ENCODE measurements at places on chromosomes 12 and 14. TPM values are rescaled to one million over a fixed set of nuclear protein-coding genes. Genes with fewer than 3 reads are reported as not detected.
A peak's percentile ranks its signal among the peaks of the same experiment; 100 is the strongest.

RDH12 gene
- total RNA-seq, result not detected

- DNase-seq, result peak; percentile 41
Measured at GRCh38 chr14:91261115-91261514, 16.6 kb upstream of the GPR68 start.

- DNase-seq, result no peak
Measured at GRCh38 chr12:64160021-64160710, 61.9 kb downstream of the KICS2 start.

GRCh38 chr14:99179946-99180345 lies 92.1 kb downstream of the BCL11B start:
- DNase-seq, result no peak

GRCh38 chr12:75953312-75953906 lies 78.2 kb downstream of the PHLDA1 start:
- no peak for DNase-seq

NFATC4 gene
- total RNA-seq, result not detected

DNA sequence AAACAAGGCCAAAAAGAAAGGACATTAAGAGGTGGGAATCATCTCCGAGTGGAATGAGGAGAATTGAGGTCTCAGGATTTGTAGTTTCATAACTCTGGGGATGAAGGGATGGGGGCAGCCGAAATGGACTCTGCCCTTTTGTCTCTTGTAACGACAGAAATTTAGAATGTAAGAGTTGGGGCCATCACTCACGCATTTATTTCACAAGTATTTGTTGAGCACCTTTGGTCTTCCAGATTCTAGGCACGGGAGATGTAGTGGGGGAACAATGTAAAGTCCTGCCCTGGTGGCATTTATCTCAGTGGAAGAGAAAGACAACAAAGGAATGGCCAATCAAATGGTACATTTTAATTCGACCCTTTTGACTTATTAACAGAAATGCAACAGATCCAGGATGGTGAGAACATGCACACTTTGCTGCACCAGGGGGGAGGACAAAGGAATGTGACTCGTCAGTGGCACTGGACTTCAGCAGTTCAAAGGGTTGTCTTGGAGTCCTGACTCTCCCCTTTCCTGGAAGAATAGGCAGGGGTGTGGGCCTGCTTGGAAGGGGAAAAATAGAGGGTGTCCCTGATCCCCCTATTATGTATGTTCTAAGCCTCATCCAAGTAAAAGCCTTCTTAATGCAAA lies 102.0 kb downstream of the TMEM30B start:
- no peak for DNase-seq

DNA sequence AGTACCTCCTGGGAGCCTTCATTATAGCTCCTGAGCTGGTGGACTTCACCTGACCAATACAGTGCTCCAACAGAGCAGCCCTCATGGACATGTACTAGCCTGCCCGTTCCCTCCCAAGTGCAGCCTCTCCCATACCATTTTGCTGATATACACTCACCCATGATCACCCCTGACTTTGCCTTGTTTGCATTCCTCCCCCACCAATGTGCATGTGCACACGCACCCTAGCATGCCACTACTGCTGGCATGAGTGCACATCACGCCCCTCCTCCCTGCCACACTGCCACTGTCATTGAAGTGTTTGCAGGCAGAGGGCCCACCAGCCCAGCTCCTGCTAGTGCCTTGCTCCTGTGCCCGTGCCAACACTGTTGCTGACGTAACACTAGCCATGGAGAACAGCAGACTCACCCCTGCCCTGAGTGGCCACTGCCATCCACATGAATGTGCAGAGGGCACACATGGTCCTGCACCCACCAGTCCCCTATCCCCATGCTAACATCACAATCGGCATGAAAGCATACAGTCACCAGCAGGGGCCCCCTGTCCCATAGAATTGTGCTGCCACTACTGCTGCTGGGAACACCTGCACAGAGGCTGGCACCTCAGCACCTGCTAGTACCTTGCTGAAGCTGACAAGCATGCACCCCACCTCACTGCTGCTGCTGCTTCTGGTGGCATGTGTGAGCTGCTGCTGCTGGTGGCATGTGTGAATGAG lies 110.3 kb downstream of the SINHCAF start:
- no peak for DNase-seq

- no peak for DNase-seq
Measured at GRCh38 chr14:104356738-104357688, 218.6 kb downstream of the KIF26A start.

BMAL2 gene
- 59.6 TPM for total RNA-seq

DNA sequence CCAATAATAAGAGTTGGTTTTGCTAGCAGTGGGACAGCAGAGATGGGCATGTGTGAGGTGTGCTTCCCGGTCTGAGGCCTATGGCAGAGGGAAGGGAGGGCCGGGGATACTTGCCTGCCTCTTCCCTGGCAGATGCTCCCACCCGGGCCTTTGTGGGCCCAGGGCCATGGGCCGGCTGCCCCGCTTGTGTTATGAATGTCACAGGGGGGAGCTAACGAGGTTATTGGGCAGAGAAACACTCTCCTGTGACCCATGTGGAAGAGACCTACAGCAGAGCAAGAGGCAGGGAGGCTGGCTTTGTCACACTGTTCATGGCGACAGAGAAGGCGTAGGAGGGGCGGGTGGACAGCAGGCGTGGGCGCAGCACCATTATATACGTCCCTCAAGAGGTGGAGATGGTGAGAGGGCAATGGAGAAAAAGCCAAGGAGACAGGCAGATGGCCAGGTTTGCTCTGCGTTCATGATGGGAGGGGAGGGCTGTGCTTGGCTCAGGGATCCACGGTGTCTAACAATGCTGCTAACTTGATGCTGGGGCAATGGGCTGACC lies 13.3 kb downstream of the CCND2 start:
- no peak for DNase-seq

DNA sequence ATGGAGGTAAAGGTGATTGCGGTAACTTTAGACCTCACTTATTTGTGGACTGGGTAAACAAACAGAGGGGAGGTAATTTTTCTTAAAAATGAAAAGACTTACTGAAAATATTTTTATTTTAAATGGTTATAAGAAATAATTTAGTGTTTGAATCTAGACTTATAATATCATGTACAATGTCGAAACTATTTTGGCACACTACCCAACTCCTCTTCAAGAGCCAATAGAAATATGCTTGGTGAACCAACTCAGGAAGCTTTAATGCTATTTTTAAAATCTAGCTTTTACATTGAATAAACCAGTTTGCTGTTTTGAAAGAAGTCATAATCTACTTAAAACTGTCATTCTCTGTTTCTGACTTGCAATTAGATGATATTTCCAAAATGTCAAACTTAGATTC lies 175.8 kb upstream of the NPAS3 start:
- no peak for DNase-seq

DNA sequence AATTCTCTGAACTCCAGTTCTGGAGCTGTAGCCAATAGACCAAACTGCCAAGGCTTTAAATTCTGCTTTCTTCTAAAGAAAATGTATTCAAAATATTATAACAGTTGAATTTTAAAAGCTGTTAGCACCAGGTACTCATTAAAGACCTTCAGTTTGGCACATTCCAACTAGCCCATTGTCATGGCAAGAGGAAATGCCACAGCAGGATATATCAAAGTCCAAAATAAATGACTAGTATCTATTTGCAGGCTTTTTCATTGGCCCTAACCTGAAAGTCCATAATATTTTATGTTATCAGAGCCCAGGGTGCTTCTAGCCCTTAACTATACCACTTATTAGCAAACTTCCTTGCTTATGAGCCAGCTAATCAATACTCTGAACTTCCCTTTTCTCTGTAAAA lies 3.1 kb upstream of the RIC8B start:
- DNase-seq, result no peak

DNA sequence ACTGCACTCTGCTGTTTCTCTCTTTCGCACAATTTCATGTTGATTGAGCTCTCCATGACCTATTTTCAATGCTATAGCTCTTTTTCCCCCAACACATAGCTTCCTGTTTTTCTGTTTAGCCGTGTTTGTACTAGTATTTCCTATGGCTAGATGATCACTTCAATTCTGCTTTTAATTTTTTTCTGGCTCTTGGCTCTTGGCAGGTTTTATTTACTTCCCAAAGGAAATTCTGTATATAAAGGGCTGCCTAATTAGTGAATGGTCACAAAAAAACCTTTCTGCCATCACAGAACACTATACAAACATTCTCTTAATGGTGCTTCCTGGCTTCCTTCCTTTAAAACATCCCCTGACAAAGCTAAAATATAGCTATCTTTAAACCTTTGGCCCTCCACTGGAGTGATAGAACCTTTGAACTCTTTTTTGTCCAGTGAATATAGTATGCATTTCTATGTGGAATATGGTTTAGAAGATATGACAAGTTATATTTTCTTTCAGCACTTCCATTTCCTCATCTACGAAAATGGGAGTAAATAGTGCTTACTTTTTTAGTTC lies 88.2 kb downstream of the RASSF9 start:
- no peak for DNase-seq

DNA sequence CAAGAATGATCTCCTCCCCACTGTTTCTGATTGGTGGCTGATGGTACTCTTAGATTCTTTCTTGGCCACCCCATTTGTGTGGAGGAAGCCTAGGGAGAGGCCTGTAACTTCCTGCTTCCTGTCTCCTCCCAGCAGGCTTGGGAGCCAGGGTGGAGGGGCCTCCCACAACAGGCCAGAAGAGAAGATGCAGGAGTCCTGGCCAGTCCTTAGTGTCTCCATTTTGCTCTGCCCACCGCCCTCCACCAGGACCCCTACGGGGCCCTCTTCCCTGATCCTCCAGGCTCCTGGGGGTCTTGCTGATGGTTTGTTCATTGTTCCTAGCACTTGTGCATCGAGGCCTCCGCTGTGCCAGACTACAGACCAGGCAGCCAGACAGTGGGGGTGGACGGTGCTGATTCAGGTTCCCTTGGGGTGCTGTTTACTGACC lies 6.8 kb downstream of the TSPAN9 start:
- DNase-seq, result no peak

- DNase-seq, result no peak
Measured at GRCh38 chr12:41794336-41794735, 350.3 kb downstream of the GXYLT1 start.

- no peak for DNase-seq
Measured at GRCh38 chr14:105368910-105369652, 29.3 kb upstream of the TEX22 start.

GRCh38 chr14:53851394-53852090 lies 105.1 kb downstream of the BMP4 start:
- no peak for DNase-seq

GRCh38 chr14:57470909-57471308 lies 22.7 kb downstream of the CCDC198 start:
- no peak for DNase-seq

GRCh38 chr14:67574156-67574555 lies 25.9 kb downstream of the PIGH start:
- no peak for DNase-seq

- no peak for DNase-seq
Measured at GRCh38 chr12:65651060-65651459, 173.2 kb upstream of the HMGA2 start.

DNA sequence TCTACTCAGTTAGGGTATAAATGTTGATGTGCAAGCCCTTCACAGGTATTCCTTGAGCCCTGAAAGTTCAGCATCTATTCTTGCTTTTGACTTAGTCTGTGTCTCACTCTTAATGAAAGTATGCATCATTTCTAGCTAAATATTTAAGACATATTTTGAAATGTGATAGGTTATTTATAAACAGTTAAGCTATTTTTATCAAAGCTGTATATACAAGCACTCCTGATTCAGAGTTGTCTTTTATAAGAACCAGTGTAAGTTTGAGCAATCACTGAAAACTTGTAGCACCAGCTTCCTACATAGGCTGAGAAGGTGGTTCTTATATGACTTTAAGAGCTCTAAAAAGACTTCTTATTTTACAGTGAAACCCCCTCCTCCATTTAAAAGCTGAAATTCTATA lies 98.6 kb downstream of the MYF5 start:
- DNase-seq, result no peak

GRCh38 chr14:94129758-94130414 lies 482 bp upstream of the IFI27L2 start:
- DNase-seq, result peak; percentile 21

FAM186B gene
- total RNA-seq, result 0.37 TPM

PLBD1 gene
- not detected for total RNA-seq

DNA sequence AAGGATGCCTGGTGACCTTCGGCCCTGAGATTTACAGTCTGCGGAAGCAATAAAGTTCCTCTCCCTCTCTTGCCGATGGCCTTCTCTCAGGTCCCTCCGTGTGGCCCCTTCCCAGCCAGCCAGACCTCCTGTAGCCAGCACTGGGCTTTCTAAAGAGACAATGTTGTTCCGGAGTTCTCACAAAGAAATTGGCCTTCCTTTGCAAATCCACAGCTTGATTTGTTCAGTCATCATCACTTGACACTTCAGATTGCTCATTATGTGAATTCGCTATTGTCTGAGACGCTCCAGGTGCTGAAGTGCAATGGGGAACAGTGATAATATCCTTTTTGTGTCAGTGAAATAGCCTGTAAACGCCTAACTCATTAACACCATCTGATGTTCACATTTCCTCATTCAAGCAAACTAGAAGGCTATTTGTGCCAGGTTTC lies 43.7 kb upstream of the GPHB5 start:
- DNase-seq, result no peak

LRRC43 gene
- 1.6 TPM for total RNA-seq

SIX6 gene
- not detected for total RNA-seq

Measured in activated T-helper 2 cell treated with anti-CD3 and anti-CD28 coated beads, Interferon-gamma antibody, Interleukin-2, Interleukin-4, amounts not matched to agents 10 μg/mL and 5 μg/mL and 100 μg/mL, durations not matched to agents 14 hours and 24 hours and 36 hours (primary cell).